ENCODE measurements at places on chromosomes 11 and 22. TPM values are rescaled to one million over a fixed set of nuclear protein-coding genes. Genes with fewer than 3 reads are reported as not detected.

The TSSK2 gene
- not detected for total RNA-seq

The RNF141 gene
- total RNA-seq: 7.8 TPM

The HEPN1 gene
- total RNA-seq: not detected

DNA sequence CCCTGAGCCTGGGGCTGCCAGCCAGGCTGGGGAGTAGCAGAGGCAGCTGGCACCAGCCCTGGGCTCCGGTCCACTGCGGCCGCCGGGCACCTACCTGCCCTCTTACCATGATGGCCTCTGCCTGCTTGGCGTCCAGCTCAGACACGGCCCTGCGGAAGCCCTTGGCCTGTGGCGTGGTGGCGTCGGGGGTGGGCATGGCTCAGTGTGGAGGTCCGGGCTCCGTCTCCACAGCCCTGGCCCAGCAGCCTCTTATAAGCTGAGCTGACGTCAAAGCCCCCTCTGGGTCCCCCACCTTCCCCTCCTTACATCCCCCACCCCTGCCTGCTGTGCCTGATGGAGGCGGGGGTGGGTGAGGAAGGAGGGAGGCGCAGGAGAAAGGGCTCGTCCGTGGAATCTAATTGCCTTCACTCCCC, at the start of gene TH:
Gene TH (minus strand): TSS at position 225 of the 413 bp plus-strand sequence. CDS start 29 bp downstream, at position 196.
- DNase-seq: no peak

DNA sequence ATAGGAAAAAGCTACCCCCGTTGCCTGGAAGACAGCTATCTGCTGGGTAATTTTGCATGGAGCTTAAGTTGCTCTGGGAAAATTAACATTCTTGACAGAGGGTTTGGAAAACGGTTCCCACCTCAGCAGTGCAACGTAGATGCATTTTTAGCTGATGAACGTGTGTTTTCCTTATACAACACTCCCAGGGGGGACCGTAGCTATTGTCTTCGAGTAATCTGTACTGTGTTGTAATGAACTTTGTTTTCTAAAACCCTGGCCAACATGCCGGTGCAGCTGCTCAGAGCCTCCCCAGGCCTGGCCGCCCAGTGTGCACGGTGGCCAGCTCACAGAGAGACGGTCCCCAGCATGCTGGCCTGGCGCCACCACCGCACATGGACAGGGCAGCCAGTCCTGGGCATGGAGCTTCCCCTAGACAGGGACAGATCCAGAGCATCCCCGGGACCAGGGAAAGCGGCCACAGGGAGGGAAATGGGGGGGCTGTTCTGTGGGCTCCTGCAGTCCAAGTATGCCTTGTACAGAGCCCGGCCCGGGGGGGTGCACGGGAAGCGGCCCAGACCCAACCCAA, 2.2 kb downstream of the TNNT3 start:
- DNase-seq: no peak

DNA sequence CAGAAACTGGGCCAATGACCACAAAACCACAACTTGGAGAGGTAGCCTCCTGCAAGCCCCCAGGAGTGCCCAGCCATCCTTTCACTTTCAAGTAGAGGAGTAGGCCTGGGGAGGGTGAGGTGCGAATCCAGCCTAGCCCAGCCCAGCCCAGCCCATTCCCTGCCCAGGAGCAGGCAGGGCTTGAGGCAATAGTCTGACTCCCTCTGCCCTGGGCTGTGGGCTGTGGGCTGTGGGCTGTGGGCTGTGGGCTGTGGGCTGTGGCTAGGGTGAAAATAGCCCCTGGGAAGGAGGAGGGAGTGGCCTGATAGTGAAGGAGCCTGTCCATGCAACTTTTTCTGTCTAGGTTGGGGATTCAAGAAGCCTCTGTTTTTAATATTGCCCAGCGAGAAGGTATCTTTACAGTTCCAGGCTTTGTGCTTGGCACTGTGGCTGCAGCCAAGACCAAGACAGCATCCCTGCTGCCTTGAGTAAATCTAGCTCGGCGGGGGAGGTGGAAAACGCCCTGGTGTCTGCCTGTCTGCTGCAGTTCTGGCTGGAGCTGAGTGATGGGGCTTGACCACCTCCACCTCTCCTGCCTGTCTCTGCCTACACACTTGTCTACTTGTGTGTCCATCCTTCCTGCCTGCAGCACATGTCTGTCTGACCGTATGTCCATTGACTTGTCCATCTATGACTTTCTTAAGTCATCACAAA, 40.7 kb downstream of the LMO1 start:
- no peak for DNase-seq
